RPMI7951 (cell line): ENCODE measurements at places on chromosomes 1 and 21. TPM values are rescaled to one million over a fixed set of nuclear protein-coding genes. Genes with fewer than 3 reads are reported as not detected.

Gene OR2M3
- not detected in 2 replicates for total RNA-seq

Gene PAX7
- total RNA-seq, result not detected in 2 replicates

GRCh38 chr1:1926886-1927660, 8.0 kb upstream of the TMEM52 start:
- no peak for DNase-seq

GRCh38 chr1:183945428-183946319, 91.9 kb downstream of the COLGALT2 start:
- peak; percentile 46 for DNase-seq

DNA sequence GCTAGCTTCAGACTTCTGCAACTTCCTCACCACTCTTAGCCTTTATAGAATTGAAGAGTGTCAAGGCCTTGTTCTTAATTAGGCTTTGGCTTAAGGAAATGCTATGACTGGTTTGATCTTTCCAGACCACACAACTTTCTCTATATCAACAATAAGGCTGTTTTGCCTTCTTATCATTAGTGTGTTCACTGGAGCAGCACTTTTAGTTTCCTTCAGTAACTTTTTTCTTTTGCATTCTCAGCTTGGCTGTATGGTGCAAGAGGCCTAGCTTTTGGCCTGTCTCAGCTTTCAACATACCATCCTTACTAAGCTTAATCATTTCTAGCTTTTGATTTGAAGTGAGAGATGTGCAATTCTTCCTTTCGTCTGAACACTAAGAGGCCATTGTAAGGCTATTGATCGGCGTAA, 8.6 kb downstream of the PRKACB start:
- DNase-seq, result no peak

GRCh38 chr1:104987210-104987609, 1237.5 kb downstream of the AMY1C start:
- DNase-seq, result no peak

- peak; percentile 84 for DNase-seq
Observed at GRCh38 chr1:206634365-206635079, 814 bp upstream of the DYRK3 start.

Gene DHRS3
- total RNA-seq, result 22.5 and 28.8 TPM in 2 replicates

- DNase-seq, result no peak
Observed at GRCh38 chr21:34647555-34647954, 21.2 kb upstream of the CLIC6 start.

DNA sequence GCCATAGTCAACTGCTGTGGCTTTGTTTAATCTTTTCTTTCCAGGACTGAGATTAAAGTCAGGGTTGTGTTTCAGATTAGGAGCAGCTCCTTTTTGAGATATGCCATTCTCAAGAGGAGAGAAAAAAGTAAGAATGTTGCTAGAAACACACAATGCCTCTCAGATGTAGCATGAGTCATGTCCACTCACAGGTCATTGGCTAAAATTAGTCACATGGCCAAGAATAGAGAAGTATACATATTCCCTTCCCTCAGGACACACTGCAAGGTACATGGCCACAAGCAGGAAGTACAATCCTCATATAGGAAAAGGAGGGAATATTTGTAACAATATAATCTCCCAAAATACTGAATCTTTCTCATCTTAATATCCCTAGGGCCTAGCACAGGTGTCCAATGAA, 141.9 kb upstream of the PTBP2 start:
- DNase-seq, result peak; percentile 50

DNA sequence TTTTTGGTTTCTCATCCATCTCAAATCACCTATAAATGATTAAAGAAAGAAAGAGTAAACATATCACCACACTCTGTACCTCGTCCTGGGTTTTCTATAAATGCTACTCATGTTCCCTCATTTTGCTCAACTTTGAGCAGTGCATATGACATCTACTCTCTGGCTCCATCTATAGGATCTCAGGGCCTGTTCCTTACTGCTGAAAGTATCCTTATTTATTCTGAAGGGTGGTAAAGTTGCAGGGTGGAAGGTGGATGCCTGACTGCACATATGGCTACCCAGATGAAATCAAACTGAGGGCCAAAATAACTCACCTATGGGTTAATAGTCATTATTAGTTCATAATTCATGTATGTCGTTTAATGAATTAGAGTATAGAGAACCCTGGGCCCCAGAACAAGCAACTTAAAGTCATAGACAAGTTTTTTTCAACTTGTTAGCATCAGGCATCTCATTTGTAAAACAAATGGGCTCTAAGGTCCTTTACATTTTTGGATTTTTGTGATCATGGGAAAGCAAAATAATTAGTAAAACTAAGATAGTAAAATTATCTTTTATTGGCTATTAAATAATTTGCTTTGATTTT, 46.5 kb downstream of the NCF2 start:
- peak; percentile 47 for DNase-seq

Gene SLC45A3
- total RNA-seq, result 4.4 and 4.7 TPM in 2 replicates

DNA sequence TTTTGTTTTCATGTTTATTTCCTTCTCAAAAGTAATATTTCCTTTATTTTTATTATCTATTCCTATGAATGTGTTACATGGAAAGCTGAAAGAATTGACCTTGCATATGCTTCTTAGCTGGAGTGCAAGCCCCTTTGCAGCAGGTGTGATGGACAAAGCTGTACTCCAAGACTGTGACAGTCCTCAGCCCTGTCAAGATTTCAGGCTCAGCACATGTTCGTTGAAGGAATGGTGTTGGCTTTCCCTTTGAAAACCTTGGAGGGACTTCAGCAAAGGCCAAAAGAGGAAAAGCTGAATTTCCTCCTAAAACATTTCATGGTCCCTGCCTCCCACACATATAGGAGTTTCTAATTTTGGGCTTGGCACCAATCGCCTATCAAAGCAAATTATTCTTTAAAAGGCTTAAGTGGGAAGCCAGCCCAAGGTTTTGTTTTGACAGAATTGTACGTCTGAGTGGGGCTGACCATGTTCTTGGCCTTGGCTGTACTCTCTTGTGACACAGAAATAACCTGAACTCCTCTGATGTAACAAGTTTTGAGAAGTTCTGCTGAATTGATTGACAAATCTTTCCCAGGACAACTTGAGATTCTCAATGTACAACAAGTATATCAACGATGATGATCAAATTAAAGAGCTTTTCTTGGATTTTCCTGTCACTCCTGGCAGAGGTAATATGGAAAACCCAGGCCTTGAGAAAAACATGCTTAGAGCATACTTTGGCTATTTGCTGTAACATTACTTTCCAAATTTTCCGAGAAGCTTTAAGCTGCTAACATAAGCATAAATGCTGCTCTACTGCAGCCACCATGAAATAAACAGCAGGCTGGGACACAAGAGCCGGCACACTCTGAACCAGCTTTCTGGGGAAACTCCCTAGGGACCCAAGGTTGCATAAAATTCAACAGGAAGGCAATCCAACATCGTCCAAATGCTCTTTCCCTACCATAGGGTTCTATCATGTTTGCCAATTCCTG, 135.7 kb upstream of the ZNF648 start:
- no peak for DNase-seq

- no peak for DNase-seq
Observed at GRCh38 chr1:74324684-74325448, 89.7 kb downstream of the TNNI3K start.

Gene WNT3A
- total RNA-seq, result not detected in 2 replicates

DNA sequence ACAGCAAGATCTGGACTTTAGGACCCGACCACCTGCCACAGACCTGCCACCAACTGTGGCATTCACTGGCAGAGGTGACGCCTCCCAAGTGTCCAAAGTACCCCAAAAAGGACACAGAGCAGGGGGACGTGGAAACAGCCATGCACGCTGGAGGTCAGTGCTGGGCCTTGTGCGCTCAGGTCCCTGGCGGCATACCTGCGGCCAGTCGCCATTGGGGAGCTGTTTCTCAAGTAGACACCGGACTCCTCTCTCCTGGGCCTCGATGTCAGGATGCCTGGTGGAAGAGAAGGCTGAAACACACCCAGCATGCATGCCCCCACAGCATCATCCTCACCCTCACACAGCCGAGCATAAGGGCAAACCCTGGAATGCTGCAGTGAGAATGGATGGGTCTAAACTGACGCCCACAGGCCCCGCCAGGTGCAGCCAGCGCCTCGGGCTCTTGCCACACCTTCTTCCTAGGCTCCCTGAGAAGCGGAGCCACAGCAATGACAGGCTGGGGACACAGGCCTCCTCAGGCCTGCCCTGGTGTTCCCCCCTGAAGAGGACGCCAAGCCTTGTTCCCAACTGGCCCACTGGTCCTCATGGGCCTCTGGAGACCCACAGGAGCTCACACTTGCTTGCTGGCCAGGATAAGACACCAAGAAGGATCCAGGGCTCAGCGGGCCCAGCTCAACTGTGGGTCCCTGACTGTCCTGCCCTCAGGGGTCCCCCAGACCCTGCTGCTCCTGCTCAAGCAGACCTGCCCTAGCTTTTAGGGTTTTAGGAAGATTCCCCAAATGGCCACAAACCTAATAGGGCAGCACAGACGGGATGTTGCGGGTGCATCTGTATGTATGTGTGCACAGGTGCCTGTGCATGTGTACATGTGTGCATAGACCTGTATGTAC, 7.7 kb upstream of the SPATC1L start:
- no peak for DNase-seq

GRCh38 chr1:209455661-209456358, 127.7 kb upstream of the CAMK1G start:
- no peak for DNase-seq

- DNase-seq, result no peak
Observed at GRCh38 chr1:19338323-19338762, 26.2 kb downstream of the SLC66A1 start.

DNA sequence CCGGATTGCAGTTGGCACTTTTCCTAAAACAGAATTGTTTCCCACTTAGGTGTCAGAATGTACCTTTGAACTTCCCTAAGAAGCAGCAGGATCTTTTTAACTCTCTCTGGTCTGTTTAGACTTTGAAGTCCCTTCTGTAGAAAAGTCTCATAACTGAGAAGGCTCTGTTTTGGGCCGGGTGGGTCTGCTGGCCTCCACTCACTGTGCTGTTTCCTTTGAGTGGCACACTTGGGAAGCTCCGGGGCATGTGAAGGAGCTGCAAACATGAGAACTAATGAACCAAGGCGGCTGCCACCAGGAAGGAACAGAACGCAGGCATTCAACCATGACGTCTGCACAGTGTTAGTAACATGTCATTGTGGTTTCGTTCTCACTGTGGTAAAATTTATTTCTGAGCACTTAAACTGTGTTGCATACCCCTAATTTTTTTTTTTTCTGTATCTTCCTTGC, 19.5 kb upstream of the NCMAP start:
- DNase-seq, result peak; percentile 68

DNA sequence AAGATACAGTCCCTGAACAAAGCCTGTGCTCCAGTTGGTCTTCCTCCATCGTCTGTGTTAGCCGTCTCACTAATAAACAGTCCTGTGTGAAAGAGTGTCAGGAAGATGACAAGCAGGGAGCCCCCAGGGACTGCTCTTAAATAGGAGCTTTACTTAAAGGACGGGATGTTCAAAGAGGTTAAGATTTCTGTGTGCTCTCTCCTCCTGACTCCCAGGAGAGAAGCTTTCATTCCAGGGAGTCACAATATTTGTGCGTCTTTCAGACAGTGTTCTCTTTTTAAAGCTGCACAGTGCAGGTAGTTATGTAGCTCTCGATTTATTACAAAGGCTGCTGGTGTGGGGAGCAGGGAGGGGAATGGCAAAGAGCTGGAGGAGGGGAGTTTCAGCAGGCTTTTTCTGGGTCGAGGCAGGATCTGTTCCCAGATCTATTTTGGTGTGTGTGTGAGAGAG, 43.5 kb downstream of the STYXL2 start:
- no peak for DNase-seq

- peak; percentile 24 for DNase-seq
Observed at GRCh38 chr1:5847013-5847659, 145.1 kb downstream of the NPHP4 start.

- no peak for DNase-seq
Observed at GRCh38 chr1:245768596-245768995, 613.8 kb downstream of the KIF26B start.

Gene C1orf56
- total RNA-seq, result 3.0 and 3.2 TPM in 2 replicates

- DNase-seq, result peak; percentile 55
Observed at GRCh38 chr1:162676087-162676486, 43.8 kb downstream of the DDR2 start.

Gene AVPR1B
- total RNA-seq, result not detected in 2 replicates

- peak; percentile 83 for DNase-seq
Observed at GRCh38 chr1:208243967-208244916, at the start of gene PLXNA2. Gene PLXNA2 (minus strand): TSS chr1:208244384. CDS start chr1:208217922, 26,462 bp downstream.

Gene ADGRB2
- 3.4 and 6.7 TPM in 2 replicates for total RNA-seq

- no peak for DNase-seq
Observed at GRCh38 chr1:204962742-204963632, 80.0 kb upstream of the CNTN2 start.

Gene KRTAP11-1
- total RNA-seq, result not detected in 2 replicates

Gene ATP6V1G3
- not detected in 2 replicates for total RNA-seq

DNA sequence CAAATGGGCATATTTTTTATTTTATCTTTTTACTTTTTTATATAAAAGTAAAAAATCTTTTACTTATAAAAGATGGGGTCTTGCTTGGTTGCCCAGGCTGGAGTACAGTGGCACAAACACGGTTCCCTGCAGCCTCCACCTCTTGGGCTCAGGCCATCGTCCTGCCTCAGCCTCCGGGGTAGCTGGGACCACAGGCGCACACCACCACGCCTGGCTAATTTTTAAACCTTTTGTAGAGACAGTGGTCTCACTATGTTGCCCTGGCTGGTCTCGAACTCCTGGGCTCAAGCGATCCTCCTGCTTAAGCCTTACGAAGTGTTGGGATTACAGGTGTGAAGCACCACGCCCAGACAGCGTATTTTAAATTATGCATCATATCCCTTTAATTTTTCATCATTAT, 986 bp downstream of the H6PD start:
- no peak for DNase-seq

Gene HRNR
- total RNA-seq, result under 0.01 TPM in 1 of 2 replicates, not detected in the other

Gene UMODL1
- total RNA-seq, result not detected in 2 replicates

DNA sequence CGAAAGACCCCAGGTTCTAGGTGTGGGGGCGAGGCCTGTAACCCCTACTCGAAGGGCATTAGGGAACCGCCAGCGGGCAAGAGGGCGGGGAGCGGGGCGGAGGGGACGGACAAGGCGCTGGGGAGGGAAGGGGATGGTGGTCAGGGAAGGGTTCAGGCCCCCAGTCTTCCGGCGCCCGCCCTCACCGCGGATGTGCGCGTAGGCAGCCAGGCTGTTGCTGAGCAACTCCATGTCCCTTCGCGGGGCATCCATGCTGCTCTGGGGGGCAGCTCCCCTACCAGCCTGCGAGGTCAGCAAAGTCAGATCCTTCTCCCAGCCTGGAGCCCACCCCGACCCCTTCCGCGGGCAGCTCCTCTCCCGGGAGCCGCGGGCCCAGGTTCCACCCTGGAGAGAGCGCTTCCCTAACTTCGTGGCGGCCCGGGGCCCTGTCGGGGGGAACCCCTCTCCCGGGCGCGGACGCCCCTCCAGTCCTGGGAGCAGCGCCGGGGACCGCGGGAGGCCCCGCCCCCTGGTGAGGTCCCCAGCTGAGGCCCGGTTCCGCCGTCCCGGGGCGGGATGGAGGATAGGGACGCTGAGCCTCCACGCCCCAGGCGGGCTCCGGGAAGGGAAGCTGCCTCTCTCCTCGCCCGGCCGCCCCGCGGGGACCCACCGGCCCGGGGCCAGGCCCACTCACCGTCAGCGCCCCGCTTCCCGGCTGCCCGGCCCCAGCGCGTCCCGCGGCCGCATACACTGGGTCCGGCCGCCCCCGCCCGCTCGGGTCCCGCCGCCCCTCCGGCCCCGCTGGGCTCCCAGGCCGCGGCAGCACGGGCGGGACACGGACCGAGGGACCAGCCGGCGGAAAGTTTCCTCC, 434 bp downstream of the EVA1B start:
- DNase-seq, result peak; percentile 49
